ENCODE measurements at places on chromosomes 12 and 14.

DNA sequence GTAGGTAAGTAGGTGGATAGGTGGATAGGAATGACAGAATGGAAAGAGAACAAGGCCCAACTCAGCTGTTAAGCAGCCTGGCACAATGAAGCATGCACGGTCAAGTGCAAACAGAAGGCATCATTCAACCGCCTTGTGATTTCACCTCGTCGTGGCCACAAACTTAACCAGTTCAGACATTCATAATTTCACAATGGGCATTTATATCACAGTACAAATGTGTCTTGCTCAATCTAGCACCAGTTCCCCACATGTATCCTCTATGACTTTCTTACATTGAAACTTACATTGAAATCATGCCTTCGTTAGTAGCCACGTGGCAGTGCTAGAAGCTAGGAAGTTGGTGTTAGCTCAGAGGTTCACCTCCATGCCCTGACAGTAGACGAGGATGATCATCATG is 207.5 kb downstream of the ETV6 start:
- DNase-seq: no peak

DNA sequence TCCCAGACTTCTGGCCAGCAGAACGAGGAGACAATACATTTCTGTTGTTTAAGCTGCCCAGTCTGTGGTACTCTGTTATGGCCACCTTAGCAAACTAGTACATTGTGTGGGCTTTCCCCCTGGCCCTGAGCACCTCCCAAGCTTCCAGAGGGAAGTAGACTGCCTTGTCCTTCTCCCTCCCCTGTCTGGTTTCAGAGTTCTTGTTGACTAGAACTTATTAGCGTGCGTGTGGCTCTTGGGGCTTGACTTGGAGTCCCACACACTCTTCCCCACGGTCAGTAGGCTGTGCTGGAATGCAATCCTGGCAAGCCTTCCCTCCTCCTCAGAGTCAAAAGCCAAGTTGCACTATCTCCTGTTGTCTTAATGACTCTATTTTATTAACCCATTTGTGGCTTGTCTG is 27.7 kb downstream of the FBLN5 start:
- no peak for DNase-seq

- no peak for DNase-seq
Observed at GRCh38 chr14:102370305-102370809, 7.6 kb downstream of the TECPR2 start.

DNA sequence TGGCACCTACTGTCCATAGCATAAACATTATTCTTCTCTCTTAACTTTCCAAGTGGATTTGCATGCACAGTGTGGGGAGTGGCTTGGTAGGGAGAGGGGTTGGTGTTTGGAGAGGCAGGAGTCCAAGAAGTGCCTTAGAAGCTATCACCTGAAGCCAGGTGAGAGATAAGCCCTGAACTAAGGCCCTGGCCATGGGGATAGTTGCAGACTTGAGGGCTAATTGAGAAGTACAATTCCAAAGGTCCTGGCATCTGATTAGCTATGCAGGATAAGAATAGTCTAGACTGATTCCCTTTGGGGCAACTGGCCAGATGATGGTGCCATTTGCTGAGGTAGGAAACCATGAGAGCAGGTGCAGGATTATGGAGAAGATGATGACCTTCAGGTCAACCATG is 2.0 kb upstream of the PCK2 start:
- DNase-seq: no peak

DNA sequence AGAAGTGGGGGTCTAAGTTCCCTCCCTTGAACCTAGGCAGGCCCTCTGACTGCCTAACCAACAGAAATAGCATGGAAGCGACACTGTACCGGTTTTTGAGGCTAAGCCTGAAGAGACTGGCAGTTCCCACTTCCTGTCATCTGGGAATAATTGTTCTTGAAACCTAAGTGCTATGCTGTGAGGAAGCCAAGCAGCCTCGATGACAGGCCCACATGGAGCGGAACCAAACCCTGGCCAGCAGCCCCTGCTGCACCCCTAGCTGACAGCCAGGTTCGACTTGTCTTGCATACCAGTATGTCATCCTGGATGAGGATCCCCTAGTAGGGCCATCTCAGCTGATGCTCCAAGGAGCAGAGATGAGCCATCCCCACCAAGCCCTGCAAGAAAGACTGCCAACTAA is 6.4 kb upstream of the GPR68 start:
- DNase-seq: no peak

DNA sequence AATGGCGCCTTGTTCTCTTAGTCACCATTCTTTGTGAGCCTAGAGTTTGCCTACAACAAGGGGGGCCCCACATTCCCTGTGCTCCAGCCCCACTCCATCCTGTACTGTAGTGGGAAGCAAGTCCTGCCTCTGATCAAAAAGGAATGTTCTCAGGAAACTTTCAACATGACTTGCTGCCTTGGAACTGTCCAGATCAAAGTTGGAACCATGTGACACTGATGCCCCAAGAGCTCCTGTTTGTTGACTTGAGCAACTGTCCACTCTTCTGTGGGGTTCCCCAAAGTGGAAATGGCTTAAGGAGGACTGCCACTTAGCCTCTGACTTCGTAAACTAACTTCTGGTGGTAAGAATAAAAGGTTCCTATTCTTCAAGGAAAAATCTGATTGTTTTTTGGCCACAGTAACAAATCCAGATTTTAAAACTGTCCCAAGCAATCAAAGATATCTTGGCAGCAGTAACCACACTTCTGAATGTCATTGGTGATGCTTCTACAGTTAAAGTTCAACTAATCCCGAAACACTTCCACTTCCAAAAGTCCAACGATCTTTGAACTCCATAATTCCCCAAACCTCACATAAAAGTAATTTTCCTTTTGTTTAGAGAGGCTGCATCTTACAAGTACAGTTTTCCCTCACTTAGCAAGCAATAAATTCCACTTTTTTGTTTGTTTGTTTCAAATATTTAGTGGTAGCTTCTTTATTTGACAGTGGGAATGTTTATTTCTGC is 67.2 kb downstream of the PAH start:
- no peak for DNase-seq

GRCh38 chr12:31728289-31728916 is 418 bp downstream of the AMN1 start:
- no peak for DNase-seq

GRCh38 chr12:132479291-132479690 is 10.7 kb upstream of the FBRSL1 start:
- DNase-seq: no peak

DNA sequence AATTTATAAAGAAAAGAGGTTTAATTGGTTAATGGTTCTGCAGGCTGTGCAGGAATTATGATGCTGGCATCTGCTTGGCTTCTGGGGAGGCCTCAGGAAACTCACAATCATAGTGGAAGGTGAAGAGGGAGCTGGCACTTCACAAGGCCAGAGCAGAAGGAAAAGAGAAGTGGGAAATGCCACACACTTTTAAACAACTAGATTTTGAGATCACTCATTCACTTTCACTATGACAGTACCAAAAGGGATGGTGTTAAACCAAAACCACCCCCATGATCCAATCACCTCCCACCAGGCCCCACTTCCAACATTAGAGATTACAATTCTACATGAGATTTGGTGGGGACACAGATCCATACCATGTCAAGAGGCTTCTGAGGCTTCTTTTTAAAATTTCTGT is 62.6 kb downstream of the SLC38A4 start:
- no peak for DNase-seq

DNA sequence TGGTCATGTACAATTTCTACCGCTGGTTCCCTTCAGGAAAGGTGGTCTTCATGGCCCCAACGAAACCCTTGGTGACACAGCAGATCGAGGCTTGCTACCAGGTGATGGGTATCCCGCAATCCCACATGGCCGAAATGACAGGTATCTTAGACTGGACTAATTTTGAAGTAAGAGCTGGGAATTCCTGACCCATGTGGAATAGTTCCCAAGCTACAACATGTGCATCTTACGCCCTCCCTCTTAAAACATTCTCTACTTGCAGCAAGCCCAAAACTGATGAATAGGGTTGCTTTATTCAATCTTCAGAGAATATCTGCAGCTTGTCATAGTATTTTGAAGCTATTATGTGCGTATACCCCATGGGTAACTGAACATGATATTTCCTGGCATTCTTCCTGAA is 669 bp downstream of the FANCM start:
- DNase-seq: no peak

DNA sequence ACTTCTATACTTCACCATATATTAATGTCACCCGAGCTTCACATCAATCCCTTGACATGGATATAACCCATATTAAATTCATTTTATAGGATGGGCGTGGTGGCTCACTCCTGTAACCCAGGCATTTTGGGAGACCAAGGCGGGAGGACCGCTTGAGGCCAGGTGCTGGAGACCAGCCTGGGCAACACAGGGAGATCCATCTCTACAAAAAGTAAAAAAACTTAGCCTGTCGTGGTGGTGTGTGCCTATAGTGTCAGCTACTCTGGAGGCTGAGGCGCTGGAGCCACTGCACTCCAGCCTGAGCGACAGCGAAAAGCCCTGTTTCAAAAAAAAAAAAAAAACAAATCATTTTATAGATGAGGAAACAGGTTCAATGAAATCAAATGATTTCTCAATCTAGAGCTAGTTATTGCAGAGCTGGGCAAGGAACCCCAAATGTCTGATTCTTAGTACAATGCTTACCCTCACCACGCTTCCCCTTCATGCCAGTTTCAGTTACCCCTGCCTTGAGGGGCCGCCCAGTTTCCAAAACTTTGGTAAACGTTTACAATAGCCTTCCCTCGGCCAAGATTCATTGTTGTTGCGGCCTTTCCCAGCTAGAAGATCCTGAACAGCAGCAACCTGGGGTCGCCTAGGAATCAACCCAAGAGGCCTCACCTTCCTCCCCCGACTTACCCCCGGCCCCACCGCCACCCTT is 751 bp downstream of the PSMB5 start:
- no peak for DNase-seq

- DNase-seq: no peak
Observed at GRCh38 chr14:92968291-92969020, 45.5 kb downstream of the CHGA start.

- no peak for DNase-seq
Observed at GRCh38 chr14:71536927-71537772, 395.1 kb upstream of the RGS6 start.
